Activated CD4-positive, alpha-beta T cell treated with anti-CD3 and anti-CD28 coated beads, Interleukin-10, Interleukin-2, amounts not matched to agents 100 ng/mL and 50 ng/mL, durations not matched to agents 16 hours and 8 hours (primary cell): ENCODE measurements at places on chromosomes 3 and 15.

DNA sequence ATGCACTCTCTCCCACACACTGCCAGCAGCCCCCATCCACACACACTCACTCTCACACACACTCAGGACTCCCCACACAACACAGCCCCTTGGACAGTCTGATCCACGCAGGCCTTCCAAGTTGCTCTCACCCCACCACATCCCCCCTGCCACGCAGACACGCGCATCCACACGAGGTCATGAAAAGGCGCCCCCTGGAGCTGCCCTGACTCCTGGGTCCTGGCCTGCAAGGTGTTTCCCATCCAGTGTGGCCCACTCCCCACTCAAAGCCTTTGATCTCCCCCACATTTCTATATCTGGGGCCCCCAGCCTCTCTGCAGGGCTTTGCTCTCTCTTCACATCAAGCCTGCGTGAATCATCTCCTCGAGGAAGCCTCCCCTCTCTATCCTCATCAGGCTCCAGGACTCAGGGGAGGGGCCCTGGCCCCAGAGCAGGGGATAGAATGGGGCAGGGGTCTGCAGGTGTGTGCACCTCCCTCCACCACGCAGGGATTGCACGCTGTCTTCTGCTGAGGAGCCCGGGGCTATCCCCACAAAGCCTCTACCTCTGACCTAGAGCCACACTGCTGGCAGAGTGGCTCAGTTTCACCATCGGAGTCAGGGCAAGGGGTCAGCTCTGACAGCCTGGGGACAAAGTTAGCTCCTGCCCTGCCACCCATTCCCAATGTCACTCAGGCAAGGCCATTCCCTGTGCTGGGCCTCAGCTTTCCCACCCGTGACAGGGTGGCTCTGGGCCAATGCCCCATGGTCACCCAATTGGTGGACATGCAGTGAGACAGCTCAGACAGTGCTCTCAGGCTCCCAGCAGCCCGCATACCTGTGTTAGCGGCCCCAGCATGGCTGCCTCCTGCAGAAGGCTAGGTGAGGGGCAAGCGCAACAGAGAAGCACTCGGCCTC lies 6.4 kb downstream of the MYL3 start:
- DNase-seq, result no peak

- peak; percentile 84 for DNase-seq
Observed at GRCh38 chr3:122102191-122102935, 47.2 kb downstream of the CD86 start.

DNA sequence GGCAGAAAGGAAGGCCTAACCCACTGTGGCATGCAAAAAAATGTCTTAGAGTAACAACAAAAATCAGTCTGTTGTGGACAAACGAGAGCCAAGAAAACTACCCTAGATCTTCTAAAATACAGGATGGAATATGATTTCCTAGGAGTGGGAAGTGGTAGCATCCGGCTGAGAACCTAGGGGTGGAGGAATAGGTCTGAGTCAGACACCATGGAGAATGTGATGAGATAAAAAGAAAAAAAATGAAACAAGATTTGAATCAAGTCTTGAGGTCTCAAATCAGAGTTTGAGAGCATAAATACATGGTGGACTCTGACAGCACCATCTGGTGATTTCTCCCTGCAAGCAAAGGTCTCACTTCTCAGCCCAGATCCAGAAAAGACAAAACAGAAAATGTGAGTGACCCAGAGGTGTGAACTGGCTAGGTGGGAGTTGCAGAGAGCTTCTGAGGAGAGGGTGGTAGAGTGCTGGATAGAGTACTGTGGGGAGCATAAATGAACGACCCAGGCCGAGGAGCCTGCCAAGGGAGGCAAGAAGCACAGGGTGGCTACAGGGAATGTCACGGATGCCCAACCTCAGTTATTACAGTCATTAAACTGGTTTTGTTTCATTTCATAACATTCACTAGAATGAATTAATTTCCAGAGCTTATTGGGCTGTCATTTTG lies 27.6 kb upstream of the VEPH1 start:
- DNase-seq, result no peak

DNA sequence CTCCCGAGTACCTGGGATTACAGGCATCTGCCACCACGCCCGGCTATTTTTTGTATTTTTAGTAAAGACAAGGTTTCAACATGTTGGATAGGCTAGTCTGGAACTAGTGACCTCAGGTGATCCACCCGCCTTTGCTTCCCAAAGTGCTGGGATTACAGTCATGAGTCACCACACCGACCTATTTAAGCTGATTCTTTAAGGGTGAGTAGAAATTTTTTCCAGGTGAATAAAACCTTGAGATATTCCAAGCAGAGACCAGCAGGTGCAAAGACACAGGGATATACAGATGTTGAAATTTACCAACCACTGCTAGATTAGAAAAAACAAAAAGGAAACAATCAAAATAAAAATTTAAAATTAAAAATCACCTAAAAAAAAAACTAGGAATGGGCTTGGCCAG lies 74.4 kb upstream of the CHRNB4 start:
- DNase-seq, result no peak

DNA sequence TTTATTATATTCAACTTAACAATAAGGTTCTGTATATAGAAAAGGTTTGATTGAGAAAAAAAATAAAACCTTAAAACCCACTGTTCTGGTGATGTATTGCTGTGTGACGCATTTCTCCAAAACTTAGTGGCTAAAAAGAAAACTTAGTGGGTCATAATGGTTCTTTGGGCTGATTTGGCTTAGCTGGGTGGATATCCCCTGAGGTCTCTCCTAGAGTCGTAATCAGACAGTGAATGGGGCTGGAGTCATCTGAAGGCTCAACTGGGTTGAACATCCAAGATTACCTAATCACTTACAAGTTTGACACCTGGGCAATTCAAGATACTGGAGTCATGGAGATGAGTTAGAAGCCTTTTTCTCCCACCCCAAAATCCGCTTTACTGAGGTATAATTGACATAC lies 111.6 kb upstream of the TBL1XR1 start:
- DNase-seq, result no peak

DNA sequence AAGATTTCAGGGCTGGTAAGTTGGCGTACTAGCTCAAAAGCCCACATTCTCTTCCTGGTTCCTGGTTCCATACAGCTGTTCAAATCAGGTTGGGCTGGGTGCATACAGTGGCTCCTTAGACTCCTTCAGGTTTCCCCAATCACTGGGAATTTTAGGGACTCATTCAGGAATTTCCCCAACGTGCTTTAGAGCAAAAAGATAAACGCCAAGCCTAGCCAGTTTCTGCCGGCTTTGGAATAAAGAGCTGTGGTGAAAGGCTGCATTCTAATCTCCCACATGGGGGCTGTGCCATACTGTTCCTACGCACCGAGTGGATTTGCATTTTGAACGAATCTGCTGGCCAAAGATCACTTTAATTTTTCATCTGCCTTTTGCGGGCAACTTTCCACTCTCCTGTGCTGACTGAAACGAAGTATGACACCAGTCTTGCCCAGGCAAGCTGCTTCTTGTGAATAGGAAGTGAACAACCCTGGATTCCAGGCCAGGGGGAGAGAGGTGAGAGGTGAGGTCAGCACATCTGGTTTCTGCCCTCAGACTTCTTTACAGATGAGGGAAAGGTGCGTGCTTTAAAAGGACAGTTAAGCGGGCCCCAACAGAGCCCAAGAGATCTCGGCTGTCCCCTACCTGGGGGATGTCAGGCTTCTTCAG lies 184.2 kb upstream of the PDZRN3 start:
- DNase-seq, result no peak

- DNase-seq, result peak; percentile 22
Observed at GRCh38 chr15:86333819-86334218, 254.1 kb downstream of the AGBL1 start.

DNA sequence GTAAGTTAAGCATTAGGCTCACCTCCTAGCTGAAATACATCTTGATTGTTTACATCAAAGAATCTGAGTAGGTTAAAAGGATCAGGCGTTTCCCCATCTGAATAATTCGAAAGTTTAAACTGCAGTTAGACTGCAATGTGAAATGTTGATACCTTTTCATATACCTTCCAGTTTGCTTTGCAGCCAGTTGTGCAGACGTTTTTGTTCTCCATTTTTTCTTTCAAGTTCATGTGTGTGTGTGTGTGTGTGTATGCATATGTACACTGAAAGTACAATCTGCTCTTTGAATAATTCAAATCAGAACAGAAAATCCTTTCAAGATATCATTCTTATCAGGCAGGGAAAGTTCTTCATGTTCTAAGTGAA lies 2.9 kb downstream of the ITPR1 start:
- peak; percentile 31 for DNase-seq

GRCh38 chr3:131388490-131388799 lies 6.9 kb downstream of the NUDT16 start:
- DNase-seq, result no peak

DNA sequence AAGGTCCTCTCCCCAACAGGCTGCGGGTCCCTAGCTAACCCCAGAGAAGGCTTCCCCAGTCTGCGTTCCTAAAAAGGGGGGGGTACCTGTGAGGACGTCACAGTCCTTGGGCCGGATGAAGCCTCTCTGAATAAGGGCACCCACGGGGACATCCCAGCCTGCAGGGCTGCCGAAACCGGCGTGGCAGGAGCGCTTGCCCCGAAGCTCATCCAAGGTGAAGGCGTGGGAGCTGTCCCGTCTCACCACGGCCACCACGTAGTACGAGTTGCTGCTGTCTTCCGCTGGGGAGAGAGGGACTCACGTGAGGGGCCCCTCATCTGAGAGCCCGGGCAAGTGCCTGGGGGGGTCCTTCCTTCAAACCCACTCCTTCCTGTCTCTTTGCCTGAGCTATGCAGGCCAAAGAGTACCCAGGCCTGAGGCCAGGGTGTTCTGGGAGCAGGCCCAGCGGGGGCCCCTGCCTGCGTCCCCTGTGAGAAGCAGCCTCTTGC lies 20.0 kb downstream of the MELTF start:
- DNase-seq, result no peak

DNA sequence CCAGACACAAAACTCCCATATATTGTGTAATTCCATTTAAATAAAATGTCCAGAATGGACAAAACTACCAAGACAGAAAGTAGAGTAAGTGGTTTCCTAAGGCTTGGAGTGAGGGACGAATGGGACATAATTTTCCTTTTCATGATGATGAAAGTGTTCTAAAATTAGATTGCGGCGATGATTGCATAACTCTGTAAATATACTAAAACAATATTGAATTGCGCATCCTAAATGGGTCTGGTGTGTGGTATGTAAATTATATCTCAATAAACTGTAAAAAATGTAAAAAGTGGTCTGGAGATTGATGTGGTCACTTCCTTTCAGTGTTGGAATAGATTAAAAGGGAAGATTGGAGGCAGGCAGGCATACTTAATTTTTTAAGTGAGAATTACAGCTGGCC lies 105.9 kb upstream of the KCNAB1 start:
- DNase-seq, result no peak

- DNase-seq, result no peak
Observed at GRCh38 chr15:53116169-53116568, 326.0 kb upstream of the ONECUT1 start.

GRCh38 chr3:193701953-193702635 lies 109.1 kb downstream of the OPA1 start:
- DNase-seq, result no peak

DNA sequence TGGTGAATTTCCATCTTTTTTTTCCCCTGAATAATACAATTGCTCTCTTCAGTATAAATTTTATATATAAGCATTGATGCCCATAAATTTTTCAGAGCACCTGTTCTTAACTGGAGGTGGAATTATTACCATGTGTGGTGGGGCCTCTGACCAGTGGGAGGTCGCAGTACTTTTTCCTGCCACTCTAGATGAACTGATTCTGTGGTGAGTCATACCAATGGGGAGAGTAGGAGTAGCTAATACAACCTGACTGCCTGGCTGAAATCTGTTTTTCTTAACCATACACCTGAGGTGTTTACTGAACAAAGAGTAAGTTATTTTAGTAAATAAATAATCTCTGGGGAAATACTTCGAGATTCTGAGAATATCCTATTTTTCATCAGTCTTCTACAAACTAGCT lies 67.2 kb downstream of the UNC13C start:
- DNase-seq, result no peak

DNA sequence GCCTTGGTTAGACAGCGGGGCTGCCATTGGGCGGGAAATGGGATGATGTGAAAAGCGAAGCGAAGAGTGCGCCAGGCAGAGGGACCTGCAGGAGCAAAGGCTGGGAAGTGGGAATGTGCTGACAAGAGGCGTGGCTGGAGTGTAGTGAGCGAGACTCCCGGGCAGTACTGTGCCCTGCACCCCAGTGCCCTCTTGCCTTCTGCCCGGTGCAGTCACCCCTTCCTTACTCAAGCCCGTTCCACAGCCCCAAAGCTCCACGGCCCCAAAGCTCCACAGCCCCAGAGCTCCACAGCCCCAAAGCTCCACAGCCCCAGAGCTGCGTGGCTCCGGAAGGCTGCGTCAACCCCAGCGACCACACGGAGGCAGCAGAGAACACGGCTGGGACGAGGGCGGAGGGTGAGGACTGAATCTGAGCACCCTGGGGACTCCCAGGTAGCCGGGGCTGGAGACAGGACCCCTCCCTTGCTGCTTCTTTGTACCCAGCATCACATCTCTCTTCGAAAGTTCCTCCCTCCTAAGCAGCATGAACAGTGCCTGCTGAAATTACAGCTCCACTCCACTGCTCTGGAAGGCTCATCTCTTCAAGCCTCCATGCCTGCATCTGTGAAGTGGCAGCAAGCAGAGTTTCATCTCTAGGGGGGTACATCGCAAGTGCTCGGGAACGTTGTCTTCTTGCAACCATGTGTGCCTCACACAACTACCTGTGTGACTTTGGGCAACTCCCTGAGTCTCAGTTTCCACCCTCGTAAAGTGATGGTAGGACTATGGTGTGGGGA lies 108.9 kb downstream of the FBLN2 start:
- peak; percentile 61 for DNase-seq

GRCh38 chr15:77860071-77860691 lies 217.3 kb downstream of the TBC1D2B start:
- DNase-seq, result no peak

- DNase-seq, result peak; percentile 34
Observed at GRCh38 chr15:26260517-26261133, 397.5 kb upstream of the ATP10A start.

DNA sequence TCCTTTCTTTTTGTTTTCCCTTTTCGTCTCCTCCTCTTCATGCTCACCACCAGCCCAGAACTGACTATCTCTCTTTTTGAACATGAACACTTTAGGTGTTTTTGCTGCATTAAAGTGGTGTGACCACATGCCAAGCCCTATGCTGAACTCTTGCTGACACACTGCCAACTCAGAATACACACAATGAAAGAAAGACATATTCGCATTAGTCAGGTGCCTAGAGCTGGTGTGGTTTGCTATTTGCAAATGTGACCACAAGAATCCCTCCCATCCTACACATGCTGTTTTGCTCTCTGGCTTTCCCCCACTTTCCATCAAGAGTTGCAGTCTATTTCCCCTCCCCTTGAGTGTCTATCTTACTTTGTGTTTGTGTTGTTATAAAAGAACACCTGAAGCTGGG lies 967.8 kb upstream of the CFAP20DC start:
- peak; percentile 77 for DNase-seq
